Stimulated activated CD4-positive, alpha-beta T cell treated with anti-CD3 and anti-CD28 coated beads, Interleukin-1b, Interleukin-23, amount 100 ng/mL, for 1 hour (primary cell): ENCODE measurements at places on chromosomes 16 and 17.

- no peak for DNase-seq
These were observed 415.0 kb upstream of the XYLT1 start for GRCh38 chr16:17885659-17886207.

DNA sequence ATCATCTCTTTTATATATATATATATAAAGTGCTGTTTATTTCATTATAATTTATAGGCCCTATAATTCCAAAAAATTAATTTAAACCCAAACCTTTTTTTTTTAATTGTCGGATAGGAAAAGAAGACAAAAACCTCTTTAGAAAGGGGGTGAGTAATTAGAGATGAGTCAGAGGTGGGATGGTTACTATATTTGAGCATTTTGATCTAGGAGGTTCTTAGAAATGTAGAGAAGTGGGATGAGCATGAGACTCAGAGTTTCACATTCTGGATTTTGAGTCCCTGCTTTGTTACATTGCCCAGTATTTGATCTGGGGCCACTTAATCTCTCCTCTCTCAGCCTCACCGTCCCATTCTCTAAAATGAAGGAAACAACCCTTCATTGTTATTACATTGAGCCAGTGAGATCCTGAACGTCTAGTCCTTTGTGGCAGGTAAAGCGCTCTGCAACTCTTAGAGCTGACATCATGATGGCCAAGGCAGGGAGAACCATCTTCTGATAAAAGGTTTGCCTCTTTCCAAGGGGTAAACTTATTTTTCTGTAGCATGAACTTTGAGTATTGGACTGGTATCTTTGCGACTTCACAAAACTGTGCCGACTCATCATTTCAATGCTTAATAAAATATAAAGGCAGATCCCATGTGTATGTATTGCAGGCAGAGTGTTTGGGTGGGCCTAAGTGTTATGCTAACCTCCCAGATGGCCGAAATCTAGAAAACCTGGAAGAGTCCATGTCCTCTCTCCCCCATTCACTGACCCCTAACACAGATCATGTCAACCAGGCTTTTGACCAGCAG lies 21.3 kb downstream of the HS3ST3B1 start:
- DNase-seq, result no peak

DNA sequence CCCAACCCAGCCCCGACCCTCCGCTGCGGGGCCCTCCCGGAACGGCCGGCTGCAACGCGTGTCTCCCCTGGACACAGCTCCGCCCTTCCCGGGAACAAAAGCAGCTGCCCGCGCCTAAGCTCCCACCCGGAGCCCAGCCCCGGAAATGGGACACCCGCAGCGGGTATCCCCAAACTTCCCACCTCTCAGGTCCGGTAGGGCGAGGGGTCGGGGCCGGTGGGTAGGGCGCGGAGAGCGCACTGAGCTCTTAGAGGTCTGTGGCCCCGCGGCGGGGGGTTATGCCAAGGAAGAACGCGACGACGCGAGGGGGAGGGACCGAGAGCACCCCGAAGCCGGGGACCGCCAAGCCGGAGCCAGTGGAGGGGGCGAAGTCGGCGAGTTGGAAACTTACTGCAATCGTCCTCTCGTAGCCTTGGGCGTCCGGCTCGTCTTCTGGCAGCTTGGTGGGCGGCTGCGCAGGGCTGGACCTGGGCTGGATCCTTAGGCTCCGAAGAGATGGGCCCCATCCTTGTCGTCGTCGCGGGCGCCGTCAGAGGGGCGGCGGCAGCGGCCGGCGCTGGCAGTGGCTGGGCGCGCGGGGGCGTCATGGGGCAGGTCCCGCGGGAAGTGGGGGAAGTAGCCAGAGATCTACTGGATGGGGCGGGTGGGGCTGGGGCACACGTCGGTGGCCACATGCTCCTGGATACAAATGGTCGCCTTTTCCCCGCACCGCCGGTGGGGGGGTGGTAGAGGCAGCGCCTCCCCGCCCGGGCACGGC lies 6.9 kb downstream of the USP6 start:
- no peak for DNase-seq

- no peak for DNase-seq
These were observed 74.0 kb downstream of the N4BP1 start for GRCh38 chr16:48535831-48536613.

DNA sequence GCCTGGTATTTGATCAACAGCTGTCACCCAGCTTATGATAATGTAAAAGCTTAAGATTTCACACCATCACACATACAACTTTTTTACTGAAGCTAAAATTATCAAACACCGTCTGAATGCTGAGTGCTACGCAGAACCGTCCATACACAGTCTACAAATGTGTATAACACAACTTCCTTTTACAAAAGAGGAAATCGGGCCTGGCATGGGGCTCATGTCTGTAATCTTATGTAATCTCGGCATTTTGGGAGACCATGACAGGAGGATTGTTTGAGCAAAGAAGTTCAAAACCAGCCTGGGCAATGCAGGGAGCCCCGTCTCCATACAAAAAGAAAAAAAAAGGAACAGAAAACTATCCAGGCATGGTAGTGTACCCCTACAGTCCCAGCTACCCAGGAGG lies 19.6 kb upstream of the QRICH2 start:
- DNase-seq, result no peak

DNA sequence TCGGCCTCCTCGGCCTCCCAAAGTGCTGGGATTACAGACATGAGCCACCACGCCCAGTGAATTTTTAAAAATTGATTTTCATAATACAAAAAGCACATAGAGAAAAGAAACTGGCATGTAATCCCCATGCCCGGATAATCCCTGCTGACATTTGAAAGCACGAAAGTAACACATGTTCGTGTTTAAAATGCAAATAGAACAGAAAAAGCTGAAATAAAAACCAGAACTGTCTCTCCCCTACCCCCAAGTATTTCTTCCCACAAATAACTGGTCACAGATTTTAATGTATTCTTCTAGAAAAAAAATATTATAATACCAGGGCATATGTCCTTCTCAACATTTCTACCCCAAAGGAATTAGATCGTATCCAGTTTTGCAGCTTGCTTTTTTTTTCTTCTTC lies 222.9 kb downstream of the SLC39A11 start:
- no peak for DNase-seq

GRCh38 chr16:56370875-56371659 lies 54.3 kb downstream of the AMFR start:
- DNase-seq, result no peak

DNA sequence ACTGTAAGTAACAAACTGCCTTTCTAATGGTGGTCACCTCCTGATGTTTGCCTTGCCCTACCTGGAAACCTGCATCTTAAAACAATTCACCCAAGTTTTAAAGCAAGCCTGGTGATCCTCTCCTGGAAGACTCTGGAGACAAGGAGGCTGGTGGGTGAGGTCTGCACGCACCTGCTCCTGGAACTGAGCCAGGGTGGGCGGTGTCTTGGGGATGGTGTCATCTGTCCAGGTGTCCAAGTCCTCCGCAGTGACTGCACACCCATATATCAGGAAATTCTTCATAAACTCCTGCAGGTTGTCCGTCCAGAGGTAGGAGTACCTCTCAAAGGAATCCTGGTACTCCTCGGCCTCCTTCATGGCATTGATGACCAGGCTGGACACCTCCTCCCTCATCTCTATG lies 44.9 kb downstream of the DNAH17 start:
- no peak for DNase-seq

- DNase-seq, result no peak
These were observed 146.8 kb downstream of the ZFHX3 start for GRCh38 chr16:72901000-72901627.

GRCh38 chr17:59387351-59388068 lies 56.1 kb downstream of the YPEL2 start:
- no peak for DNase-seq

GRCh38 chr16:7532534-7532933 lies 199.9 kb downstream of the RBFOX1 start:
- no peak for DNase-seq

DNA sequence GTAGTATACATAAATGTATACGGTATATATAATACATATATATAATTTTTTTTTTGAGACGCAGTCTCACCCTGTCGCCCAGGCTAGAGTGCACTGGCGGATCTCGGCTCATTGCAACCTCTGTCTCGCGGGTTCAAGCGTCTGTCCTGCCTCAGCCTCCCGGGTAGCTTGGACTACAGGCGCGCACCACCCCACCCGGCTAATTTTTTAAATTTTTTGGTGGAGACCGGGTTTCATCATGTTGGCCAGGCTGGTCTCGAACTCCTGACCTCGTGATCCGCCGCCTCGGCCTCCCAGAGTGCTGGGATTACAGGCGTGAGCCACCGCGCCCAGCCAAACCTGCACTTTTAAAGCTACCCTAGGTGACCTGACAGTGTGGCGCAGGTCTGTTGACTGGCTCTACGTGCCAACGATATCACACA lies 745 bp downstream of the PAM16 start:
- no peak for DNase-seq
